ENCODE measurements at places on chromosomes 6 and 20.

GRCh38 chr20:51461306-51461705, 81.2 kb downstream of the NFATC2 start:
- no peak for DNase-seq

GRCh38 chr6:104182811-104183210, 676.9 kb downstream of the HACE1 start:
- DNase-seq: no peak

GRCh38 chr6:6565069-6565468, 23.5 kb upstream of the LY86 start:
- no peak for DNase-seq

DNA sequence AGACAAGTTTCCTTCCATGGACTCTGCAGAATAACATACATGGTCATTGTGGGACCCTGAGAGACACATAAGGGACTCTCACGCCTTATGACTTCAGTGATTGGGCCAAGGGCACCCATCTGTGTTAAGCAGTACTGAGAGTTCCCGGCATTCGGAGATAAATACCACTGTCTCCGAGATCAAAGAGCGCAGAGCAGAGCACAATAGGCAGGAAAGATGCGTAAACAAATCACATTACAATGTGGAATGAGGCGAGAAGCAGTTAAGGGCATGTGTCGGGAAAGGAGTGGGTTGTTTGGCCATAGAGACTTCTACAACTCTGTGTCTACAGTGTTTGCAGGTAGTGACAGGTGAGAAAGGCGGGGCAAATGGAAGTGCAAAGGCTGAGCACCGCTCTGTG, 57.6 kb downstream of the NRSN1 start:
- no peak for DNase-seq

- no peak for DNase-seq
Observed at GRCh38 chr6:82131441-82131840, 116.1 kb downstream of the IBTK start.

GRCh38 chr6:63553208-63553607, 19.1 kb upstream of the LOC128125822 start:
- DNase-seq: no peak

GRCh38 chr6:7901056-7901455, 9.5 kb downstream of the TXNDC5 start:
- no peak for DNase-seq

GRCh38 chr6:134937426-134937825, 12.5 kb downstream of the ALDH8A1 start:
- no peak for DNase-seq

DNA sequence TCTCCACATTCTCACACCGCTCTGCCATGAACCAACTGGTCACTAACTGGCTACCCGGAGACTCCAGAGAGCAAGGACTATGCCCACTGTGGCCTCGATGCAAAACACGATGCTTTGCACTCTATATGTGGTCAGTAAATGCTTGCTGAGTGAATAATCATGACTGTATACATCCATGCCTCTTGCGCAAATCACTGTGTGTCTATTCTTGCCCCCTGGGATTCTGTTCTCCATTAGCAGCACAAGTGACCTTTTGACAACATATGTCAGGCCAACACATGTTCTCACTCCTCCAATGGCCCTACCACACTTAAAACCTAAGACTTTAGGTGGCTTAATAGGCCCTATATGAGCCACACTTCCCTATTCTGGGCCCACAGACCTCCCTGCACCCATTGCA, 16.9 kb downstream of the KIF16B start:
- DNase-seq: no peak

DNA sequence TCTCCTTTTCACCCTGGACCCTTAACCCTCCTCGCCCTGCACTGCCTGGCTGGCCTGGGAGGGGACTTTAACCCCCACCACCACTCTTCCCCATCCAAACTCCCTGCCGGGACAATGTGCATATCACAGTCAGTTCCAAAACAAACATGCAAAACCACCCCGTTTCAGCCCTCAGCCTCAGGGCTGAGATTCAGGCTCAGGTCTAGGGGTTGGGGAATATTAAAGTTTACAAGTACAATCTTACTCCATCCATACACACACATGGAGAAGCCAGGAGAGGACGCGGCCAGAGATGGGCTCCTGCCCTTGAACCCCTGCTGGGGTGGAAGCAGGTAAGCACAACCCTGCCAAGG, 534 bp downstream of the KIAA1755 start:
- no peak for DNase-seq

DNA sequence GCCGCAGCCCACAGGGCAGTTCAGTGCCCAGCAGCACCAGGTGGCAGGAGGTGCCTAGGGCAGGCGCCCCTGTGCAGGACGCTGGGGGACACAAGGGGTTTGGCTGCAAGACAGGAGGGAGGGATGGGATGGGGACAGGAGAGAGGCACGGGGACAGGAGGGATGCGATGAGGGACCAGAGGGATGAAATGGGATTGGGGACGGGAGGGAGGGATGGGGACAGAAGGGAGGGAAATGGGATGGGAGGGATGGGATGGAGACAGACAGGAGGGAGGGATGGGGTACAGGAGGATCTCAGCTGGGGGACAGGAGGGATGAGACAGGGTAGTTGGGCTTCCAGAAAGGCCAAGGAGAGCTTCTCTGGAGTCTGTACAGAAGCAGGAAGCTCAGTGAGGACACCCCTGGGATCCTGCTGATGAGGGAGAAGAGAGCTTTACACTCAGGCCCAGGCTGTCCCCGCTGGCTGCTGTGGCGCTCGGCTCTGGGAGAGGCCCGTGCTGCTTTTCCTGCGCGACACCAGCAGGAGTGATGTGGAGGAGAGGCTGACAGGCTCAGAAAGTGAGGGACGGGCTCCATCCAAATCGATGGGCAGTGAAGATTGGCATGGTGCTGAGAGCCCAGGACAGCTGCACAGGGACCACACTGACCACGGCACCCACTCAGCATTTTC, 400.8 kb downstream of the SMOC2 start:
- DNase-seq: no peak

DNA sequence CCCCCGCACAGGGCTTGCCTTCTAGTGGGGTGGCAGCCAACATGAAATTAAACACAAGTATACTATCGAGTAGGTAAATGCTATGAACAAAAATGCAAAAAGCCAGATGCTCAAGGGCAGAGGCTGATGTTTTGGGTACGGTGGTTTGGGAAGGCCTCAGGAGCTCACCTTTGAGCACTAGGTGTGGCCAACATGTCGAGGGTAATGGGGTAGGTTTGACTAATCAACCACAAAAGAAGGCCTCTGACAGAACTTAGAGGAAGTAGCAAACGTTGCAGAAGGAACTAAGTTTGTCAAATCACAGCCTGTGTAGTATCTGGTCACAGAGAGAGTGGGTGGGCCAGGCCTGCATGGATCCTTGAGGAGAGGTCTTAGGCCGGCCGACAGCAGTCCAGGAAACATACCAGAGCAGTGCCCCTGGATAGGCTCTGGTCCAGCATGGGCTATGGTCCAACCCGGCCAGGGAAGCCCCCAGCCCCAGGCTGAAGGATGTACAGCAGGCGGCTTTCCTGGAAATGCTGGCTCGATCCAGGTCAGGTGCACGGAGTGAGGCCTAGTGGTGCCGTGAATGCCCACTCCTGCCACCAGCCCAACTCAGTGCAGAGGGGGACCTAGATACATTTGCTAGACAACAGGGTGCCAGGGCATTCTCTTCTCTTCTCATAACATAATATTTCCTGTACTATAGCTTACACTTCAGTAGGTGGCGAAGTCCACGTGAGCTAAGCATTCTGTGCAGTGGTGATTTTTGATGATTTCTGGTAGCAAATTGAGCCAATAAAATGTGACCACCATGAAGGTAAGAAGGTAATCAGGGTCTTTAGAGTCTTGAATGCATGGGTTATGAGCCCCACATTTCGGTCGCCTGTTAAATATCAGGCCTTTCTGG, 56.3 kb upstream of the CD93 start:
- no peak for DNase-seq

DNA sequence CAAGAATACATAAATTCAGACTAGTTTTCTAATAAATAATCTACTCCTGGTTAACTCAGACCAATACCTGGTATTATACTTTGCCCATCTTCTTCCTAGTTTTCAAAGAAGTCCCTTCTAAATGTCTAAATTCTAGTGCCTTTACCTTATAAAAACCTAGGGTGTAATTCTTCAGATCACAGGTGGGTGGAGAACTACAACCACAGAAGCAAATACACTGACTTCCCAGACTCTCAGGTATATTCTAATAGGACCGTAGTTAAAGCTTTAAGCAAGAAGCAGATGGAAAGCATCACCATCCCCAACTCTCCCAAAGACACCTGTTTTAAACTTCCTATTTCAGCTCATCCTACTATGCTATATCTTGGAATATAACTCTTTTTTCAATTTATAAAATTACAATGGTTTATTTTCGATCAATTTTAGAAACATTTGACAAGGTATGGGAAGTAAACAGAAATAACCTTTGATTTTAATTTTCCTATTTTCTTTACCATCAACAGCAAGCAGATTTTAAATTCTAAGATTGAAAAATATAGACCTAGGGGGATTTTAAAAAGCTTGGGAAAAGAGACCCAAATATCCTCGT, 15.8 kb downstream of the MAN1A1 start:
- DNase-seq: no peak

DNA sequence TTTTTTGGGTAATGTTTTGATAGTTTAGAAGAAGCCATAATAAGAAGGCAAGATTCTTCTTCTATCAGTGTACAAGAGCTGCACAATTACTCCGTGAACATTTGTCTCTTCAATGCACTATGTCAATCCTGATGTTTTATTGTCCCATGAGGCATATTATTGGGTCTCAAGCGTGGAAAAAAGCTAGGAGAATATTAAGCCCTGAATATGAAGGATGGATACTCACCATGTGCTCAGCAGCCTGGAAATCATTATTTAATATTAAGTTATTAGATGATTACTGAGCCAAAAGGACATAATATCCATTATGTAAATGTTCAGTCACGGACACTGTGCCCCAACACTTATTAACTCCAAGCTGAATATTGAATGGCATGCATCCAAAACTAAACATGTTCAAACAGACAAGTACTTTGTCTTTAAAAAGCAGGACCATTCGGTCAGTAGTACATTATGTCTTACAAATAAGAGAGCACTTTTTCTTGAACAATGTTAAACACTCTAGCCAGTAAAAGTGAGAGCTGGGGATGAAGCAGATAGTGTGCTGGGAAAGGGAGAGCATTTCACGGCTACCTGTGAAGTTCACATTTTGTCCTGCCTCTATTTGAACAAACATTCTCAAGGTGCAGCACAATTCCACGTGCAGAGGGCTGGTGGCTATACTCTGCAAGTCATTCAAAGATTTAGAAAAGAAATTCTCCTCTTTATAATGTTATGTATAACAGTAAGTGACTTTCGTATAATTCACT, 70.6 kb upstream of the CNR1 start:
- no peak for DNase-seq

- no peak for DNase-seq
Observed at GRCh38 chr6:16966791-16967469, 134.9 kb upstream of the STMND1 start.

GRCh38 chr20:53040693-53041589, 68.8 kb downstream of the TSHZ2 start:
- DNase-seq: no peak

- no peak for DNase-seq
Observed at GRCh38 chr20:59135093-59135492, 28.5 kb upstream of the ZNF831 start.

- no peak for DNase-seq
Observed at GRCh38 chr6:90993770-90994169, 406.9 kb upstream of the MAP3K7 start.

DNA sequence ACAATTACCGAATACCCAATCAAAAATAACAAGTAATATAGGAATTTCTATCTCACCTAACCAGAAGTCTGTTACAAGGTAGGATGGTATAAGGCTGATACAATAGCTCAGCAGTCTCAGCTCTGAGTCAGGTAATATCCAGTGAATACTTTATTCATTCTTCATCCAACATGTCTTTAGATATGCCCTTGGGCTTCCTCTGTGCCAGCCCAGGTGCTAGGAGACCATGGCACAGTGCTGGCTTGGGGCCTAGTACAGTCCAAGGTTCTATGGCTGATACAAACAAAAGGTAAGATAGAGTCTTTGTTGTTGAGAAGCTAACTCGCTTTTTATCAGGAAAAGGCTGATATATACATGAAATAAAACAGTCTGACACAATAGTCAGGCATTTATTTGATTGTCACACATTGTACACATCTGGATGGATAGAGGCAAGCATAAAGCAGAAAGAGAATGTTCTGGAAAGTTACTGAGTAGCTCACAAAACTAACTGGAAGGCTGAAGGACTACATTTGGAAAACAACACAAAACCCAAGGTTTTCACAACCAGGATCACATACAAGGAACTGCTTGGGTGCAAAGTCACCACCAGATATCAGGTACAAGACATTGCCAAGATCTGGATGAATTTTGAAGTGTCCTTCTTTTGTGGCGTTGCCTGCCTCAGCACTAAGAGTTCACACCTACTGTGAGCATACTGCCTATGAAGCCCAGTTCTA, 110.4 kb upstream of the SCAF8 start:
- DNase-seq: no peak

GRCh38 chr6:109790131-109790530, 99.0 kb downstream of the FIG4 start:
- DNase-seq: no peak

GRCh38 chr20:13442986-13443385, 195.7 kb downstream of the TASP1 start:
- DNase-seq: no peak

GRCh38 chr6:31479151-31479932, 18.6 kb upstream of the MICB start:
- no peak for DNase-seq

DNA sequence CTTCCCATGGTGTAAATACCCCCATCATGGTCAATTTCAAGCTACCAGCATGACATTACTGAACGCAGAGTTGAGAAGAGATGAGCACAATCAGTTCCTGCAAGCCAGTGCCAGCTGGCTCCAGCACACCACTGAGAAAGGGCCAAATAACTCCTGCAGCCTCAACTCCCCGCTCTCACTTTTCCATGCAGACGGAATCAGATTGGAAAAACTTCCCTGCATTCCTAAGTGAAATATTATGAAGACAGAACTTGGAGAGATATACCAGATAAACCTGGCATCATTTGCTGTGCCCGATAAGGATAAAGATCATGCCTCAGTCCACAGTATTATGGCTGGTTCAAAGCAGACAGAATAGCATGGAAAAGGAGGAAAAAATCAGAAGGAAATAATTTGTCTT, 56.7 kb downstream of the FILIP1 start:
- DNase-seq: no peak

GRCh38 chr6:69865126-69865525, 1.2 kb upstream of the COL19A1 start:
- DNase-seq: no peak

- no peak for DNase-seq
Observed at GRCh38 chr6:105526225-105526872, 123.5 kb upstream of the PREP start.

GRCh38 chr6:35280903-35281302, 16.7 kb upstream of the DEF6 start:
- DNase-seq: no peak

- no peak for DNase-seq
Observed at GRCh38 chr6:34300332-34300751, 51.5 kb upstream of the SMIM29 start.

- no peak for DNase-seq
Observed at GRCh38 chr6:35377002-35377401, 34.6 kb downstream of the PPARD start.

All from right renal pelvis (tissue), 4 donors.